ENCODE measurements at places on chromosomes 6 and 20.

GRCh38 chr6:166389119-166389518 lies 6.4 kb upstream of the MPC1 start:
- DNase-seq = no peak

- peak; percentile 21 for DNase-seq
These were observed 46.7 kb upstream of the SUPT3H start for GRCh38 chr6:45424451-45424861.

- no peak for DNase-seq
These were observed 37.8 kb downstream of the CENPW start for GRCh38 chr6:126377594-126378153.

- no peak for DNase-seq
These were observed 51.1 kb upstream of the NFATC2 start for GRCh38 chr20:51593584-51593983.

GRCh38 chr20:38982291-38982690 lies 20.1 kb downstream of the DHX35 start:
- DNase-seq = no peak

- no peak for DNase-seq
These were observed 106.5 kb downstream of the LY86 start for GRCh38 chr6:6694825-6695624.

DNA sequence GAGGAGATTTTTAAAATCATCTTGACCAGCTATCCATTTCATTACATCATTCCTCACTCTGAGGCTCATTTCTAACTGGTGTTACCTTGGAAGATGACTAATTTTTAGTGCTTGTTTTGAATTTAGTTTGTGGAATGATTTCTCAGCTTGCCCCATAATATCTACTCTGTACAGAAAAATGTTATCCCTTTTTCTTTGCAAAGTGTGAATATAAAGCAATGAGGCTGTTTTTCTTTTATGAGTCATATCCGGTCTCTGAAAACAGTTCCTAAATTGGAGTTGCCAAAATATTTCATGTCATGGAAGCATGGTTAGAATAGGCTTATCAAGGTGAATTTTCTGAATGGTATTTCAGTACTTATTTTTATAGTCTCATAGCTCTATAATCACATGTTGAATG lies 43.8 kb downstream of the FUT9 start:
- no peak for DNase-seq

DNA sequence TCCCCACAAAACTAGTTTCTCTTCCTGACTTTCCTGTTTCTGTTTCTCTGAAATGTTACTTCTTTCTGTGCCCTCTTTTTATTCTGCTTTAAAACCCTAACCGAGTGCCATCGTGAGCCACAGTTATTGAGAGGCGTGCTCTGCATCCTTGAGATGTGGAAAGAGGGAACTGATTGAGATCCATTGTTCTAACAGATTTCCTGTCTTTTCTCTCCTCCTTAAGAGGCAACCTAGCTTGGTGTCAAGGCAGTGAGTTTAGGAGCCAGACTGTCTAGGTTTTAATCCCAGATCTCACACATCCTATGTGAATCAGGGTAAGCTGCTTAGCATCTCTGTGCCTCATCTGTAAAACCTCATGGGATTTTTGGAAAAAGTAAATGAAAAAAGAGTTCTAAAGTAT lies 57.5 kb downstream of the SNX9 start:
- DNase-seq = no peak

DNA sequence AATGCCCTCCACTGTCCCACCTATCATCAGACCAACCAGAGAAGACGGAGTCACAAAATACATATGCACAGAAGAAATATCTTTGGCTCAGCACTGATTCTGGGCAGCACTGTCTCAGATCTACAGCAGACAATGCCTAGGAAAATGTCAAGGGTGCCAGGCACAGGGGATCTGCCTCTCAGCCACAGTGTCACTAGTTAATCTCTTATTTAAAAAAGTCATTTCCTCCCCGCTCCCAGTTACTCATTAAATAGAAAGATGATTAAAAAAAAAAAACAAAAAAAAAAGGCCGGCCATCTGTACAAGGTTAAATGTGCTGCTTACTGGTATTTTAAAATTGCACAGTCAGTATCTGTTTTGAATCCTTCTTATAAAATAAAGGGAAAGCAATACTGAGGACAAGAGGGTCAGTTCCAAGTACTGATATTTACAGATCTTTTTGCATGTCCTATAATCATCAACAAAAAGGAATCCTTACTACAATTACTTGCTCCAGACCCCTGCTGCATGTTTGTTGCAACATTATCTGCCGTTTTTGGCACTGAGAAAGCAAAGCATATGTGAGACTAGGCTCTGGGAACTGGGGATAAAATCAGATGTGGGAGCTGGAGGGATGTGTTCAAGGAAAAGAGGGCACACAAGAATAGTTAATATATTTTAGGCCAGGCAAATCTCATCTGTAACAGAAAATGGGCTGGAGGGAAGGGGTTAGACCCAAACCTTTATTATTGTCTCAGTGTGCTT lies 299.3 kb downstream of the KIF16B start:
- no peak for DNase-seq

DNA sequence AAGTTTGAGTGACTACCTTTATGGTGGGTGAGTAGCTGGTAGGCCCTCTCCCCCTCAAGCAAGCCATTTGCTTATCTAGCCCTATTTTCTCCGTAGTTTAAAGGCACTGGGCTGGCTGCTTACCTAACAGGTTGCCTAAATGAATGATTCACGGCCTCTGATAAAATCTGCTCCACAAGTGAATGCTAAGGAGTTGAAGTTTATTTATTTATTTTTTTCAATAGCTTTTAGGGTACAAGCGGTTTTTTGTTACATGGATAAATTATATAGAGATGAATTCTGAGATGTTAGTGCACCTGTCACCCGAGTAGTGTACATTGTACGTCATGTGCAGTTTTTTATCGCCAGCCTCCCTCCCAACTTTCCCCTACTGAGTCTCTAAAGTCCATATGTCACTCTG lies 8.3 kb upstream of the CDH26 start:
- DNase-seq = no peak

GRCh38 chr20:31496761-31497295 lies 17.4 kb upstream of the HM13 start:
- no peak for DNase-seq

- no peak for DNase-seq
These were observed 1.5 kb upstream of the SRMS start for GRCh38 chr20:63549019-63549418.

DNA sequence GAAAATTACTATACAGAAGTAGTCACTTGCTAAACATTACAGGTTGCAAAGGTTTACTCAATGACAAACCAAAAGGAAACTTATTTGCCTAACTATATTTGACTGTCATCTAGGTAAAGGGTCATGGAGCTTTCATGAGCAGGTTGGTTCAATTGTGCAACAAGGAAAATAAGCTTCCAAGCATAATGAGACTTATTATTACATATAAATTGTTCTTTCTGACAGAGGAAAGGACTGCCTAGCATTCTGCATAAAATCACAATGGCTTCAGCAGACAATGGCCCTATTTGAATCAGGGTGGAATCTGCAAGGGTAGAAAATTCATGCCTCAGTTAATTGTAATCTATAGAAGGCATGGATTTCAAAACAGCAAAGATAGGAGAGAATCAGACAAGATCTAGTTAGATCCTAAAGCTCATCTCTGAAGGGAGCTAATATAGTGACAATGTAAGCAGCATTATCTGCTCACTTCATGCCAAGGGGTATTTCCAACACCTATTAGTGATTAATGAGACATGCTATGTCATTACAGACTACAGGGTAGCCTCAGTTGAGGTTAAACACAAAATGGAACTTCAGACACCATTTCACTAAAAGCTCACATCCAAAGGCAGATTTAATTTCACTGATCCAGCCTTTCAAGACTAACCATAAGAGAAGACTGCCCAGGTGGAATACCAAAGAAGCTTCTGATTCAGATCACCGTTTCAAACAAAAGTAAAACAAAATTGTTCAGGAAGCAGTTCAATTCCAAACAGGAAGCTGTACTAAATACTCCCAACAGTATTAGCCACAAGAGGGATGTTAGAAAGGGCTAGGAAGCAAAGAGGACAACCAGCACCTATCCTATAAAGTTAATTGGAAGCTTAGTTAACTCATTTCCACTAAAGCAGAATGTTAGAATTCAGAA lies 8.5 kb downstream of the STAU1 start:
- no peak for DNase-seq

DNA sequence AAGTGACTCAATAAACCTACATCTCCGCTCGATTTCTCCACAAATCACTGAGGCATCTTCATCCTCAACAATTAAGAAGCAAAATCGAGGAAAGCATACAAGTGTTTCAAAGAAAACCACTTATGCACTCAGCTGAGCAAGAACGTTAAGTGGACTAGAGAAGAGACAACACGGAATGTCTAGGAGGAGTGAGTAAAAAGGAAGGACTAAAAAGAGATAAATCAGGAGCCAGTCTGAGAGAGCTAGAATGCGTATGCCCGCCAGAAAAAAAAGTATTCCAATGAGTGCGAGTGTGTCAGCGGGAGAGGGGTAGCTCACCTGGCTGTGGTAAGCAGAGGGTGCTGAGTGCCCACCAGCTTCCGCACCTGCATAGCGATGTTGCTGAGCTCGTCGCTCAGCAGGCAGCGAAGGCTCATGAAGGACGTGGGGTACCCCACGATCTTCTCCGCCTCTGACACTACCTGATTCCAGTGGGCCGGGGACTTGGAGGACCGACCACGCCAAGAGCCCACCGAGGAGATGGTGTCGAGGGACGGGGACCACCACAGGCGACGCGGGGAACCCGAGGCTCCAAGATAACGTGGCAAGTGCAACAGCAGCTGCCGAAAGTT lies 587 bp downstream of the PDSS2 start:
- DNase-seq = peak; percentile 48

GRCh38 chr20:59005523-59006166 lies 1.4 kb downstream of the CTSZ start:
- DNase-seq = no peak

GRCh38 chr6:39853604-39854003 lies 61.4 kb downstream of the DAAM2 start:
- DNase-seq = no peak

GRCh38 chr6:166369782-166370181 lies 13.0 kb downstream of the MPC1 start:
- DNase-seq = no peak

Measured in activated T-cell treated with anti-CD3 and anti-CD28 coated beads, Interleukin-2, amount 50 U/mL, for 72 hours (primary cell).